Stimulated activated CD4-positive, alpha-beta T cell treated with anti-CD3 and anti-CD28 coated beads, TNF-alpha, amount 100 ng/mL, for 1 hour (primary cell): ENCODE measurements at places on chromosomes 2 and 18.
A peak's percentile ranks its signal among the peaks of the same experiment; 100 is the strongest.

- DNase-seq = no peak
Observed at GRCh38 chr2:127053731-127054603, 53.0 kb downstream of the BIN1 start.

- DNase-seq = no peak
Observed at GRCh38 chr2:237298151-237299118, 115.5 kb downstream of the COL6A3 start.

DNA sequence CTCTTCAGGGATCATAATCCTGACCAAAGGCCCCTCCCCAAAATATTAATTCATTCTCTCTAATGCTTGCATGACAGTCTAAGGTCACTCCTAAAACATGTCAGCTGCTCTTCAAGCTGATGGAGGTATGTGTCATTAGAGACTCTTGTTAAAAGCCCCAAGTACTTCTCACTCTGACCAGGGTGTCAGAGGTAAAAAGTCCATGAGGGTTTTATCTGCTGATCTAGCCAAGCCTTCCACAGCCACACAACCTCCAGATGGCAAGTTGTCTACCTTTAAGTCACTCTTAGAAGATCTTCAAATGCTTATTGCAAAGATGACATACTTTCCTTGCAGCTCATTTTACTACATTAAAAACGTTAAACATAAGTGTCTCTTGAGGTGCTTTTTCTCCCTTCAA is 83.6 kb upstream of the ETAA1 start:
- no peak for DNase-seq

DNA sequence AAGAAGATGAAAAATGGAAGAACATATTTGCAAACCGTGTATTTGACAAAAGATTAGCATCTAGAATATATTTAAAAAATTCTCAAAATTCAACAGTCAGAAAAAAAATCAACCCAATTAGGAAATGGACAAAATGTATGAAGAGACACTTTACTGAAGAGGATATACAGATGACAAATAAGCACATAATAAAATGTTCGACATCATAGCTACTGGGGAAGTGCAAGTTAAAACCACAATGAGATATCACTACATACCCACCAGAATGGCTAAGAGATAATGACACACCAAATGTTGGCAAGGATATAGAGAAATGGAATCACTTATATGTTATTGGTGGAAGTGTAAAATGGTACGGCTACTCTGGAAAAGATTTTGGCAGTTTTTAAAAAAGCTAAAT is 11.7 kb upstream of the NUP35 start:
- DNase-seq = no peak

- DNase-seq = no peak
Observed at GRCh38 chr2:172664766-172665165, 70.9 kb upstream of the RAPGEF4 start.

- DNase-seq = no peak
Observed at GRCh38 chr2:236943068-236943467, 142.6 kb upstream of the COPS8 start.

DNA sequence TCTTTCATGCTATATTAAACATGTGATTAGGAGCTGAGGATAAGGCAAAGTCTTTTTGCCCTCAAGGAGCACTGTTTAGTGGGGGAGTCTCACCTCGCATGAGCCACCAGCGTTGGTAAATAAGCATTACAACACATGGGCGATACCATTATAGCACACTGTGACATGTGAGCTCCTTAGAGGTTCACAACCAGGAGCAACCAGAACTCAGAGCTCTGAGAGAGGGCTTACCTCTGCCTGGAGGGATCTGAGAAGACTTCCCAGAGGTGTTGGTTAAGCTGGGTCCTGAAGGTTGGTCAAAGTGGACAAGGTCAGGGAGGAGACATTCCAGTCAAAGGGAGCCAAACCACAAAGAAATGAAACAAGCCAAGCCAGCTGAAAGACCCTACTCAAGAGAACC is 158.8 kb downstream of the ESCO1 start:
- no peak for DNase-seq

DNA sequence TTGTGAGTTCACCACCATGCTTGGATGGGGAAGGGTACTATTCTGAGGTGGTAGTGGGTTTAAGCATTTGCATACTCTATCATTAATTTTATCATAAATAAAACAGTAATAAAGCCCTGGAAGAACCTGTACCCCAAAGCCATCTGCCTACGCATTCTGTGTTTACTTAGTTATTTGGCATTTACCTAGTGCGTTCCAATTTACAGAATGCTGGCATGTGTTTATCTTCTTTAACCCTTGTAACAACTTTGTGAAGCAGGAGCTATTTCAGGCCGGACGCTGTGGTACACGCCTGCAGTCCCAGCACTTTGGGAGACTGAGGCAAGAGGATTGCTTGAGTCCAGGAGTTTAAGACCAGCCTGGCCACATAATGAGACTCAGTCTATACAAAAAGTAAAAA is 17.8 kb upstream of the ODC1 start:
- DNase-seq = no peak

DNA sequence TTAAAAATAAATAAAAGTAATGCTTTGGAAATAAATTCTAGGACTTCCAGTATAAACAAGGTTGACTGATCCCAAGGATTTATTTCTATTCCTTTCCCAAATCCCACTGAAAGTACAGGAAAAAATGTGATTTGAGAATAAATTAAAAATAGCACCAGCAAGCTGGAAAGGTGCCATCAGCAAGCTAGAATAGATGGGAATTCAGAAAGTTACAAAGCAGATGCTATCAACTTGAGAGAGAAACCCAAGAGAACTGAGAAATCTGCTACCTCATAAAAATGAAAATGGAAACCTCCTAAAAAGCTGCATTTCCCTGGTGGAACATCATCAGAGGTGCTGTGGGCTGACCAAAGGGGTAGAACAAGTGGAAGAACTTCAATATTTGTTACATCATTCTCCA is 148.6 kb upstream of the KCNJ3 start:
- DNase-seq = no peak

DNA sequence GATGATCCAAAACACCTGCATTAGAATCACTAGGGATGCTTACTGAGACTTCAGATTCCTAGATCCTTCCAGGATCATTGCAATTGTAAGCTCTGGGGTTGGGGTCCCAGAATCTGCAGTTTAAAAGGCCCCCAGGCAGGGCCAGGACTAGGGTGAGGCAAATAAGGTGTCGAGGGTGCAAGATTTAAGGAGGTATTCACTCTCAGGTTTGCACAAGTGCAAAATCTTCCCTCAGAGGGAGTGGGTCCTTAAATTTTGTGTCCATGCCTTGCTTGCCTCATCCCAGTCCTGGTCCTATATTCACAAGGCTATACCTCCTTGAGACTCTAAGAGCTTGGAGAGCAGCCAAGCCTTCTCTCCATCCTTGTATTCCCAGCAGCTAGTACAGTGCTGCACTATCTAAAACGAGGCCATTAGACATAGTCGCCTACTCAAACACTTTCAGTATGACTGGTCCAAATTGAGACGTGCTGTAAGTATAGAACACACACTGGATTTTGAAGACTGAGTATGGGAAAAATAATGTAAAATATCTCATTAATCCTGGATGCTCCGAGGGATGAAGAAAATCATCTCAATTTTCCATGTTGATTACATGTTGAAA is 31.6 kb upstream of the MREG start:
- no peak for DNase-seq

DNA sequence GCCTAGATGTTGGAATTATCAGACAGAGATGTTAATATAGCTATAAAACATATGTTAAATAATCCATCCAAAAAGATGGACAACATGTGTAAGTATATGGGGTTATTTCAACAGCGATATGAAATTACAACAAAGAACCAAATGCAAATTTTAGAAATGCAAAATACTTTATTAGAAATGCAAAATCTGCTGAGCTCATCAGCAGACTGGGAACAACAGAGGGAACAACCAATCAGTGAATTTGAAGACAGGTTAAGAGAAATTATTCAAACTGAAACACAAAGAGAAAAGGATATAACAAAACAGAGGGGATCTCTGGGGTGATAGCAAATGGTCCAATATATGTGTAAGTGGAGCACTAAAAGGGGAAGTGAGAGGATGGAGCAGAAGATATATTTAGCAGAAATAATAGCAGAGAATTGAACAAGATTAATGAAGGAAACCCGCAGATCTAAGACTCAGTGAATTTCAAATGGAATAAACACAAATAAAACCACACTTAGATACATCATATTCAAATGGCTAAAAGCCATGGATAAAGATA is 13.5 kb upstream of the HS6ST1 start:
- no peak for DNase-seq

DNA sequence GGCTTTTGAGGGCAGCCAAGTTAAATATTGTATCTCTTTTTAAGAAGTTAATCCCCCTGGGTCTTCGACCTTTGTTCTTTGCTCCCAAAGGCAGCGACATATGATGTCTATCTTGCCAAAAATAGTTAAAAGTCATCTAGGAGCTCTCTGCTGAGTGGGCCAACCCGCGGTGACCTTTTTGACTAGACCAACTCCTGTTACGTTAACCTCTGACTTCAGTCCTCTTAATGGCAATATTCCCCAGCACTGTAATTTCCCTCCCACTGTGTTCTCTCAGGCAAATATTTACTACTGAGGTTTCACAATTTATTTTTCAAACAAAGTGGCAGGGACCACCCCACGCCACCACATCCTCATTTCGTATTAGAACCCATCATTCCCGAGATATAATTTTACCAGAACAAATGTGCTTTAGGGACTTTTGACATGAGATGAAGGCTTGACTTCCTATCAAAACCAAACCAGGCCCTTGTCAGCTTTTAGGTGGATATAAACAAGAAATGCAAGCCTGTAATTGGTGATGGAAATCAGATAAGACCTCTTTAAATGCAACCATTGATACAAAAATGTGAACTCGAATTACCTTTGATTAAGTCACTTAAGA is 764.7 kb downstream of the SATB2 start:
- no peak for DNase-seq

- DNase-seq = no peak
Observed at GRCh38 chr2:190695739-190696138, 46.9 kb downstream of the NAB1 start.

GRCh38 chr2:201007584-201007998 is 44.1 kb upstream of the ORC2 start:
- DNase-seq = no peak

GRCh38 chr18:23629444-23629946 is 33.2 kb downstream of the ANKRD29 start:
- no peak for DNase-seq

- DNase-seq = no peak
Observed at GRCh38 chr2:241489088-241489487, 19.3 kb downstream of the STK25 start.

GRCh38 chr18:29652797-29653196 is 1389.7 kb downstream of the DSC3 start:
- no peak for DNase-seq

- DNase-seq = no peak
Observed at GRCh38 chr18:56315363-56315762, 323.0 kb downstream of the TXNL1 start.

- no peak for DNase-seq
Observed at GRCh38 chr18:28890791-28891190, 713.9 kb upstream of the CDH2 start.

DNA sequence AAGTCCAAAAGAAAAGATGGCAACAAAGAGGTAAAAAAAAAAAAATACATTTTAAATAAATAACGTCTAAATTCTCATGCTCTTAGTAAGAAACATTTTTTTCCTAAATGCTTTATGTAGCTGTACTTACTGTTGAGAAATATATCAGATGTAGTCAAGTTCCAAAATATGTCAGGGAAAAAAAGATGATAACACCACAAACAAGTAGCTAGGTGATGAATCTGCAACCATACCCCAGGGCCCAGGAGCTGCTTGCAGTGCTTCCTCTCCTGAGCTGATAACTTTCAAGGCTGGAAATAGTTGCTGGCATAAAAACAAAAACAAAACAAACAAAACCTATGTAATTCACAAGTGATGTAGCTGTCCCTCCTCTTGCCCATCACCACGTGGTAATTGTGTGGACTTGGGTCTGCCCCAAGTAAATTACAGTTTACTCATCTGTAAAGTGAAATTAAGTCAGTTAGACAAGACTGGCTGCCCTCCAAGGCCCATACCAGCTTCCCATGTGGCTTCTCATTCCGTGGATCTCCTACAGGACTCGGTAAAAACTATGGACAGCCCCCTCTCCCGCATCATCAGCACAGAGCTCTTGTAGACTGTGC is 82.6 kb downstream of the SP100 start:
- no peak for DNase-seq

GRCh38 chr18:32771871-32772580 is 797 bp downstream of the KLHL14 start:
- no peak for DNase-seq

DNA sequence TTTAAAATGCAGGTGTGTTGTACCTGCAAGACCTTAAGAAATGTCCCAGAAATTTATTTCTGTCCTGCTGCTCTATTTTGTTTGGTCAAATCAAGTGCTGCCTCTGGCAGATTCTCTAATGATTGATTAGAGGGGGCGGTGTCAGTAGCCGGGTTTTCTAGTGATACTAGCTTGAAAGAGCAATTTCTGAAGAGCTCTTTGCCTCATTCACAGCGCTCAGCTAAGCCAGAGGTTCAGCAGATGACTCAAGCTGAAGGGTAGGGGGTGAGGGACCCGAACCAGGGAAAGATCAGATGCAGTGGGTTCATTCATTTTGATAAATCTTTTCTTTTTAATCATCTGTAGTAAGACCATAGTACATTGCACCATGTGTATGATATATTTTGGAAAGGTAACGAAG is 15.0 kb downstream of the ZBTB7C start:
- DNase-seq = no peak

DNA sequence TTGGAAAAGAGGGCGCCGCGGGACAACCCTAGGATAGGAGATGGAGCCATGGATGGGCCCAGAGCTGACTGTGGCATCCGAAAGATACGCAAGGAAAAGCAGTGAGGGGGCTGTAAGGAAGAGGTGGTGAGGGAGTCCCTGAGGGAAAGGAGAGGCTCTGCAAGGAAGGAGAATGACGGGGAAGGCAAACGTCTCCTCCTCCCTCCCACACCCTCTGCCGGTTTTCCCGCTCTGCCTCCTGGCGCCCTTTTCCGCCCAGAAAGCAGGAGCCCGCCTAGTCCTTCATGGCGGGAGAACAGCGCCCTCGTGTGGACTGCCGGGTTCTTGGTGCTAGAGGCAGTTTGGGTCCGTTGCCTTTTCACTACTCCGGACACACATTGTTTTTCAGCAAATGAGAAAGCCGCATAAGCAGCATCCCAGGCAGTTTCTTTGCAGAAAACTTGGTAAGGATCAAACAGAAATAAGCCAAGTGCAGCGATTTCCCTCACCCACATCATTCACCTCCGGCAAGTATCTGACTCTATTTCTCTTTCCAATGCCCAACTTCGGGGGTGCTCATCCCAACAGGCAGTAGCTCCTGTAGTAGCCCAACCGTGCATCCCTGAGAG is 200.4 kb downstream of the INO80D start:
- DNase-seq = peak; percentile 37

GRCh38 chr2:130259594-130259993 is 61.4 kb upstream of the TUBA3E start:
- DNase-seq = no peak

- DNase-seq = no peak
Observed at GRCh38 chr2:217386041-217386440, 526.2 kb upstream of the TNP1 start.

DNA sequence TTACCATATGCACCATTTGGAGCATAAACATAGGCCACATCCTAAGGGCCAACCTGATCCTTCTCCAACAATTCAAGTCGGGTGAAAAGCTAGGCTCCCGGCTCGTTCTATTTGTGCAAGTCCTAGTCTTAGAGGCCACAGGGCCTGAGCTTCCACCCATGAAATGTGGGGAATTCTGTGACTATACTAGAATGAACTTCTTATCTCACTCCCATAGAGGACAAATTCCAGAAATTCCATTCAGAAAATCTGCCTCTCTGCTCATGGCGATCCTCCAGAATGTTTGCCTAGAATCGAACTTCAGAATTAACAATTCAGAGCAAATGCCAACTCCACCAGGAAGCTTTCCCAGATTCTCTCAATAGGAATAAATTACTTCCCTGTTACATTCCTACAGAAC is 187.9 kb downstream of the BCL11A start:
- DNase-seq = no peak
